ENCODE measurements at places on chromosomes 5 and 9. TPM values are rescaled to one million over a fixed set of nuclear protein-coding genes. Genes with fewer than 3 reads are reported as not detected.

- DNase-seq = no peak
Measured at GRCh38 chr9:136603901-136604814, 58.3 kb upstream of the NOTCH1 start.

DNA sequence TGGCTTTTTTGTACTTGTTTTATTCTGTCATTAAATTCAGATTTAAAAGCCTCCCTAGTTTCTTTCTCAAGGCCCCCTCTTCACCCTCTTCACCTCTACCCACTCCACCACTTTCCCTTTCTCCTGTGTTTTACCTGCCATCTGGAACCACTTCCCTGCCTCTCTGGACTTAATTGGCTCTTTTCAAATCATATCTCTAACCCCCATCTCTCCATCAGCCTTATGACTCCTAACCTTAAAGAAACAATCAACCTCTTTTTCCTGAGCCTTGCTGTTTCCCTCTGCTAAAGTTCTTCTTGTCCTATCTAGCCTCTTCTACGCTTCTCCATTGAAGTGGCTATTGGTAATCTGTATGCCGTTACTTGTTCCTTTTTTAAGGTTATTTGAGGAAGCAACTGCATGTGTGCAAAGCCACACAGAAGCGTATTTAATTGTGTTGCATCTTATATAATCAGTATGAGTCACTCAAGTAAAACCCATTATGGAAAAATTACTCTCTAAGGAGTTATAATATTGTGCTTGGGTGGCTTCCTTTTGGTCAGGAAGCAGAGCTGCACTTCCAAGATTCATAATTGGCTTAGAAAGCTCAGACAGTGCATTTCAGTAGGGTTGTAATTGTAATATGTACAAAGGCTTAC, 653.6 kb upstream of the ITGA1 start:
- no peak for DNase-seq

- DNase-seq = no peak
Measured at GRCh38 chr5:2307631-2308030, 424.9 kb upstream of the IRX4 start.

DNA sequence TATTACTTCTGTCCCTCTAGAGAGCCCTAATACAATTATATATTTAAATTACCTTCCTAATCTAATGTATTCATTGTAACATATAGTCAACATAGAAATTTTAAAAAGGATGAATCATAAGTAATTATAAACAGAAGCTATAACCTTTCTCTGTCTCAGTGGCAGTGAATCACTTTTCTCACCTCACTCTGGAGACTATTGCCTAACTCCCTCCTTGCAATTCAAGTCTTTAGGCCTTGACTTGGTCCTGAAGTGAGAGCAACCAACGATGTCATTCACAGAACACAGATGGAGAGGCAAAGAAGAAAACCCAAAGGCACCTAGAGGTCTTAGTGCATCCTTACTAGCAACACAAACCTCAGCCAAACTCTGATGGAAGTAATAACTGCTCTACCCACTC, 133.3 kb upstream of the DPYSL3 start:
- no peak for DNase-seq

GRCh38 chr9:94639061-94639998, at the start of gene FBP1:
FBP1 (minus strand) TSS chr9:94639518; CDS start chr9:94639310, 208 bp downstream.
- peak; percentile 94 for DNase-seq

GRCh38 chr5:27516437-27516836, 478.1 kb upstream of the CDH9 start:
- no peak for DNase-seq

The C5orf58 gene
- total RNA-seq = not detected
